Prostate gland (tissue), 2 donors: ENCODE measurements at places on chromosomes 3 and 15.
A peak's percentile ranks its signal among the peaks of the same experiment; 100 is the strongest.

GRCh38 chr3:137325170-137325569 lies 367.4 kb downstream of the IL20RB start:
- H3K27me3 ChIP-seq: no peaks in the 10 kb centered on the region
- H3K4me3 ChIP-seq: no peak overlapping the region
- DNase-seq: no peak
- no peaks in the 10 kb centered on the region for H3K4me1 ChIP-seq

DNA sequence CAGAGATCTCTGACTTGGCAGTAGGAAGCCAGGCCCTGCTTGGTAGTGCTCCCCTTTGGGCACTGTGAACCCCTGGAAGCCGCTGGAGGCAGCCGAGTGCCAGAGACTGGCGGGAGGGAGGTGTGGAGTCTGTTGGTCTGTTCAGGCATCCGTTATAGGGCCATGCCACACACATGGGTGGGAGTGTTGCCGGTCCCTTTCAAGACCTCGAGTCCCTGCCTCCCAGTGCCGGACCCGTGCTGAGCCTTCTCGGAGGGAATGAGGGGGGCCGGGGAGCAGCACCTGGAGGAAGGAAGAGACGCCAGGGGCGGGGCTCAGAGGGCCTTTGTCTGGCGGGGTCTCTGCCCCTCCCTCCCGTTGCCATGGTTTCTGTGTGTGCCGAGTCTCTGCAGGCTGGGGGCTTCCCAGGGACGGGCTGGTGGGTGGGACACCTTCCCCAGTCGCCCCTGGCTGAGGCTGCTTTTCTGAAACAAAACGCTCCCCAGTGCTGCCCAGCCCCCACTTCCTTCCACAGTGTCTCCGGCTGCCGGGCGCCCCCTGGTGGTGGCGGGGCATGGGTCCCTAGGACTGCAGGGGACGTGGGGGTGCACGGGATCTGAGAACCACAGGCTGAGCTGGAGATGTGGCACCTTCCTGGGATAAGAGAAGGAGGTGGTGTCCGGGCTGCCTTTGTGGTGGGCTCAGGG lies 10.0 kb downstream of the GNAI2 start:
- H3K4me1 ChIP-seq: peaks cover 4% of the 10 kb centered on the region
- H3K27me3 ChIP-seq: no peaks in the 10 kb centered on the region
- H3K4me3 ChIP-seq: peak overlapping the region; percentile 32
- peak; percentile 84 for DNase-seq
- peak overlapping the region; percentile 63 for H3K27ac ChIP-seq
- no peaks in the 10 kb centered on the region for H3K36me3 ChIP-seq

DNA sequence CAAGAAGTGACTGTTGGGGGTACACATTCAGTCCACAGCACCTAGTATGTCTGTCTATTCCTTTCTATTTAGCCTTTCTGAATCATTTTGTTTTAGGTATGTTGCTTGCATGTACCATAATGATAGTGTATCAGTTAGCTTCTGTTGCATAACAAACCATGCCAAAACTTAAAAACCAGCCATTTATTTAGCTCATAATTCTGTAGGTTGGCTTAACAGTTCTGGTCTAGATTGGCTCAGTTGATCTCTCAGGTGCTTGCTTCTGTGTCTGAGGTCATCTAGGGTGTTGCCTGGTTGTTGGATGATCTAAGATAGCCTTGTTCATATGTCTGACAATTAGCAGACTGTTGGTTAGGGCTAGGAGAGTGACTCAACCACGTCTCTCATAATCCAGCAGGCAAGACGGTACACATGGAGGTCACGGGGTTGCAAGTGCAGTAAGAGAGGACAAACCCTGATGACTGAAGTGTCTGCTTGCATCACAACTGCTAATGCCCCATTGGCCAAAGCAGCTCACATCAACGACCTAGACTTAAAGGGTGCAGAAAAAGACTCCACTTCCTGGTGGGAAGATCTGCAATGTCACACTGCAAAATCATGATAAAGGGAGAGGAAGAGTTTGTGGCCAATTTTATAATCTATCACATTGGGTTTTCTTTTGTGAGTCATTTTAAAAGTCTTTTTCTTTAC lies 6.8 kb upstream of the PDCD6IP start:
- no peak overlapping the region for H3K27ac ChIP-seq
- no peaks in the 10 kb centered on the region for H3K36me3 ChIP-seq
- H3K27me3 ChIP-seq: no peaks in the 10 kb centered on the region
- no peak for DNase-seq
- H3K4me1 ChIP-seq: no peaks in the 10 kb centered on the region

GRCh38 chr15:69852482-69852881 lies 245.2 kb downstream of the TLE3 start:
- DNase-seq: no peak
- no peak overlapping the region for H3K27ac ChIP-seq
- no peaks in the 10 kb centered on the region for H3K4me1 ChIP-seq
- no peak overlapping the region for H3K4me3 ChIP-seq
- no peaks in the 10 kb centered on the region for H3K36me3 ChIP-seq

GRCh38 chr15:77037388-77038209 lies 33.3 kb downstream of the TSPAN3 start:
- no peak overlapping the region for H3K27ac ChIP-seq
- H3K4me3 ChIP-seq: no peak overlapping the region
- H3K36me3 ChIP-seq: no peaks in the 10 kb centered on the region
- H3K4me1 ChIP-seq: no peaks in the 10 kb centered on the region

GRCh38 chr3:107523539-107524325 lies 970 bp downstream of the BBX start:
- peak; percentile 53 for DNase-seq
- H3K4me1 ChIP-seq: peaks cover 5% of the 10 kb centered on the region
- no peaks in the 10 kb centered on the region for H3K27me3 ChIP-seq
- peak overlapping the region; percentile 84 for H3K4me3 ChIP-seq
- peak overlapping the region; percentile 96 for H3K27ac ChIP-seq

DNA sequence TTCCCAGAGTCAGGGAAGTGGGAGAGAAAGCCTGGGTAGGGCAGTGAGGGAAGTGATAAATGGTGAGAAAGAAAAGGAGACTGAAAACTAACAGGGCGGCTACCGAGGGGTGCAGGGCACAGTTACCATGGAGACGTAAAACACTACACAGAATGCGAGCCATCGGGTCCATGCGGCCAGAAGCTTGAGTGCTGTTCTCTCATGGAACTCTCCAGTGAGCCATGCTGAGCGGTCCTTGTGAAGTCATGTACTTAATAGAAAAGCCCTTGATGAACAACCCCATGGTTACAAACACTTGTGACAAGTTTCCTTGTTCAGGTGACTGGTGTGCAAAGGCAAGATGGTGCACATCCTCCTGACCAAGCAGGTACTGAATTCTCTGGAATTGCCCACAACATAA lies 3.7 kb upstream of the PLA2G4F start:
- no peaks in the 10 kb centered on the region for H3K27me3 ChIP-seq
- peaks cover 2% of the 10 kb centered on the region for H3K4me1 ChIP-seq
- H3K36me3 ChIP-seq: peaks cover 14% of the 10 kb centered on the region
- no peak for DNase-seq
- H3K4me3 ChIP-seq: no peak overlapping the region

DNA sequence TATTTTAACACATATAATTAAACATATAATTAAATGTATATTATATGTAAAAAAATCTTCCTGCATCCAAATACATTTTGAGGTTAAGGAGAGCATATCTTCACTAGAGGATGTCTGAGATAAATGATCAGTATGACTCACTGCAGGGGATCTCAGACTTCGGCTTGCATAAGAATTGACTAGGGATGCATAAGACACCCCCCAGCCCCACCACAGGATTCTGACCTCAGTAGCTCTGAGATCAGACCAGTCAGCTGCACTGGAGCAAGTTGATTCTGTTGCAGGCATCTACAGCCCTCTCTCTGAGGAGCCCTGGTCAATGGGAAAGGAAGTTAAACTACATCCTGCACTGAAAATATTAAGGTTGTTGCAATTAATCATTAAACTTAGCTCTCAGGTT lies 29.0 kb upstream of the TBC1D21 start:
- H3K4me1 ChIP-seq: no peaks in the 10 kb centered on the region
- DNase-seq: no peak
- H3K4me3 ChIP-seq: no peak overlapping the region
- H3K27me3 ChIP-seq: peaks cover 2% of the 10 kb centered on the region
- no peak overlapping the region for H3K27ac ChIP-seq
